ENCODE measurements at places on chromosomes 6 and 20.

GRCh38 chr20:37907677-37908401 lies 4.9 kb downstream of the VSTM2L start:
- peak; percentile 90 for DNase-seq

DNA sequence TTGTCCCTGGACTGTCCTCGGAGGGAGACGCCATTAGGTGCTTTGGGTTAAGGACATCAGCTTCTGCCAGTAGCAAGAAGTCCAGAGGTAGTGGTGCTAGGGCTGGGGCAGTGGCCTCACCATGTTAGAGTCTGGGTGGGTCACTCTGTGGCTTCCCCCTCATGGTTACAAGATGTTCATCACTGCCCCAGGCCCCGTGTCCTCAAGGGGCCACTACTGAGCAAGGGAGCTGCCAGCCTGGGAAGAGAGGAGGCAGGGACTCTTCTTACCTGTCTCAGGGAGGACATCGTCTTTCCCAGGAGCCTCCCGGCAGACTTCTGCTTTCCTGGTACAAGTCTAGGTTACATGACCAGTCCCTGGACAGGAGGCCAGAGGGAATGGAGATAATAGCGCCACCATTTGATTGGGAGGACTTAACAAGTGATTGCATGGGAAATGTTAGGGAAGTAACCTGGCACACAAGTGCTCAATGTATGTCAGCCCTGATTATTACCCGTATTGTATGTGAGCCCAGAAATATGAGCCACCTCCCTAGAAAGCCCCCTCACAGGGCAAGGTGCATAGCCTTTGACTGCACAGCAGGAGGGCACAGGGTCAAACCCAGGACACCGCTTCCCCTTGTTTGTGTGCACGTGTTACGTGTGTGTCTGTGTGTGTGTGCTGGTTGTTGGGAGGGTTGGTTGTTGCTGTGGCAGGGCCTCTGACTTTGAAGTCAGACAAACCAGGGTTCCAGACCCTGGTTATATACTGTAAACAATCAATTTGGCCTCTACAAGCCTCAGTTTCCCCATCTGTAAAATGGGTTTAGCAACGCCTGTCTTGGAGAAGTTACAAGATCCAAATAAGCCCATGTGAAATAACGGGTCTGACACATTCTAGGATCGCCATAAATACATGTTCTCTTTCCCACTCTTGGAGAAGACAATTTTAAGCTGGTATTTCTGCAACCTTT lies 30.0 kb downstream of the SIRPA start:
- DNase-seq, result no peak

GRCh38 chr6:158770533-158771330 lies 48.4 kb downstream of the EZR start:
- DNase-seq, result no peak

DNA sequence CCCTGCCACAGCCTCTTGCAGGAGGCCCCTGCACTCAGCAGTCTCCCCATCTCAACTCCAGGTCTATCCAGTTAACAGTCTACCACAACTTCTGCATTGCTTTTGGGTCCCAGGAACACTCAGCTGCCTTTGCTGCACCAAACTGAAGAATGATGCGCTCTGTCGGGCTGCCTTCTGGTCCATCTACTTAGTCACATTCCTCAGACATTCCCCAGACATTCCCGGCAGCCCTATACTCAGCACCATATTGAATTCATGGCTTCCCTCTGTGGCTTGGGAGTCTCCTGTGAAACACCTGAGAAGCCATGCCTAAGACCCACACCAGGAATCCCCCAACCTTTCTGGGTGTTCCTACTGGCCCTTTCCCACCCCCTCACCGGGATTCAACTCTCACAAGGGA lies 99.6 kb upstream of the COL21A1 start:
- DNase-seq, result peak; percentile 52

DNA sequence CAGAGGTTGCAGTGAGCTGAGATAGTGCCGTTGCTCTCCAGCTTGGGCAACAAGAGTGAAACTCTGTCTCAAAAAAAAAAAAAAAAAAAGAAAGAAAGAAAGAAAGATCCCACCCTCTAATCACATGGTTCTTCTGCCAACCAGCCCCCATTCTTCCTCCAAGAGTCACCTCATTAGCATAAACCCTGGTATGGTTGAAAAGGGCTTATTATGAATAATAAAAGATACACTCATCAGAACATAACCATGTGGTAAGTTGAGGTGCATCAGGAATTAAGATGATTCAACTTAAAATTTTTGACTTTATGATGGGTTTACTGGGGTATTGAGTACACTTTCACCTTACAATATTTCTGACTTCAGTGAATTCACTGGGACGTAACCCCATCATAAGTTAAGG lies 793 bp upstream of the TRIM40 start:
- peak; percentile 12 for DNase-seq

DNA sequence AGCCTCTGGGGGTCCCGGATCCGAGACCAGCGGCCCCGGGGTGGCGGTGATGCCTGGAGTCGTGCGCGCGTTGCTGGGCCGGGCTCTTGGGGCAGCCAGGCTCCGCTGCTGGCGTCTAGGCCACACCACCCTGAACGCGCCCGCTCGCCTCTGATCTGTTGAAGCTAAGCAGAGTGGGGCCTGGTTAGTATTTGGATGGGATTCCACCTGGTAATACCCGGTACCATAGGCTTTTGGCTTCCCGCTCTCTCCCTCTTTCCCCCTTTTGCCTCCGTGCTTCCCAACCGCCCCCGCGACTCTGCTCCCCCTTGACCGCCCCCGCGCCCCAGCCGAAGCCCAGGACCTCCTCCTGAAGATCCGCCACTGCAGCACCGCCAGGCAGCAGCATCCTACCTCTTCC lies 1383.5 kb upstream of the DEFB115 start:
- DNase-seq, result peak; percentile 51

DNA sequence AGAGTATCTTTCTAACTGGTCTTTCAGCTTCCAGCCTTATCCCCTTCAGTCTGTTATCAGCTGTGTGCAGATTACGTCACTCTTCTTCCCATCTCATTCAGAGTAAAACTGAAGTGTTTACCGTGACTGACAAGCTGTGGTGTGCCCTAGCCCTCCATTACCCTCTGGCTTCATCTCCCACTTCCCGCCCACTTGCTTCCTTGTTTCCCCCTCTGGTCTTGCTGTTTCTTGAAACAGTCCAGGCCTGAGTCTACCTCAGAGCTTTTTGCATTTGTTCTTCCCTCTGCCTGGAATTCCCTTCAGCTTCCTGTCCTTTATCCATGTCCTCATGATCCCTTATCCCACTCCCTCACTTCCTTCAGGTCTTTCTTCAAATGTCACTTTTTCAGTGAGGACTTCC lies 66.9 kb downstream of the CARMIL1 start:
- DNase-seq, result no peak

DNA sequence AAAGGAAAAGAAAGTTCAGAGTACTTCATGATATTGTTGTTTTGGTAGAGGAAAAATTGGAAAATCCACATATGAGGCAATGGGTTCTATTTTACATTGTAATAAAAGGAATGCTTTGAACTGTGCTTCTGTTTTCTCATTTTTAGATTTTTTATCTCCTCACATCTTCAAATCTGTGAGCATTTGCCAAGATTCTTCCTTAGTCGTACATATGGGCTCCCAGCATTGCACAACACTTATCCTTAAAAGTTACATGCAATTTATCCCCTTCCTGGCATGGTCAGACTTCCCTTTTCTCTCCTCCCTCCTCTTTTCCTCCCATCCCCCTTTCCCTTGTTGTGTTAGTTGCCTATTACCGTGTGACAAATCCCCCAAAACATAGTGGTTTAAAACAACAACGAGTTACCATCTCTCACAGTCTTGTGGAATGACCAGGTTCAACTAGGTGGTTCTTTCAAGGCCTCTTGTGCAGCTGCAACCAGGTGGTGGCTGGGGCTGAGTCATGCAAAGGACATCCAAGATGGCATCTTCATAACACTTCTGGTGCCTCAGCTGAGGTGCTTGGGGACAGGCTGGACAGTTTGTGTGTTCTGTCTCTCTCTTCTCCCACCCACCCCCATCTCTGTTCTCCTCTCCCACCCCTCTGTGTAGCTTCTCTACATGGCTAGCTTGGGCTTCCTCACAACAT lies 68.7 kb downstream of the TXNDC5 start:
- DNase-seq, result no peak

- no peak for DNase-seq
Observed at GRCh38 chr20:37219751-37220668, 40.7 kb upstream of the MROH8 start.
